ENCODE measurements at places on chromosomes 2 and 18.

- no peak for DNase-seq
Observed at GRCh38 chr18:73880387-73880786, 267.2 kb downstream of the FBXO15 start.

DNA sequence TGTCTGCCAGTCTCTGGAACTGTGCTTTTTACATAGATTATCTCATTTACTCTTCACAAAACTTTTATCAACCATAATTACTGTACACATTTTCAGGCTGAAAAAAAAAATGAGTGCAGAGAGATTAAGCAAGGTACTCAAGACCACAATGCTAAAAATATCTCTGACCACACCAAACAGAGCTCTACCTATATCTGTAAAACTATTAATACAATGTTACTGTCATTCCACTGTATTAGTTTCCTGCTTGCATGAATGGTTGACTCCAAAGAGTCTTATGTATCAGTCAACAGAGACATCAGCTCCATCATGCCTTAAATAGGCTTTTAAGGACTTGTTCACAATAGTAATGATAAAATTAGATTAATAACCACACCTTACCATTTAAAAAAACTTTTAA, 134.7 kb upstream of the CCDC150 start:
- no peak for DNase-seq

DNA sequence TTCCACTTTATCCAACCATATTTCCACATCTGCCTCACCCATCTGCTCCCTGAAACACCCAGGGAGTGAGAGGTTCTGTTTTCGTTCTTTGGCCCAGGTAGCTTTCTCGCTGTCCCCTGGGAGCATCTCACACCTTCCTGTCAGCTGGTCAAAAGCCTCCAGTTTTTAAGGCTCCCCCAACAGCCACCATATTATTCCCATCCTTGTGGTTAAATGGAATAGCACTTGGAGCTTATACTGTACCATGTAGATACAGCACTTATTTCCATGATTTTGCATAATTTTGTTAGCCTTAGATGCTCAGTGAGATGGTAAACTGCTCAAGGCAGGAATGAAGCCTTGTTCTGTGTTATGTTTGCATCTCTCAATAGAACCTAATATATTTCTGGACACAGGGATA, 58.5 kb upstream of the TMEM182 start:
- no peak for DNase-seq

DNA sequence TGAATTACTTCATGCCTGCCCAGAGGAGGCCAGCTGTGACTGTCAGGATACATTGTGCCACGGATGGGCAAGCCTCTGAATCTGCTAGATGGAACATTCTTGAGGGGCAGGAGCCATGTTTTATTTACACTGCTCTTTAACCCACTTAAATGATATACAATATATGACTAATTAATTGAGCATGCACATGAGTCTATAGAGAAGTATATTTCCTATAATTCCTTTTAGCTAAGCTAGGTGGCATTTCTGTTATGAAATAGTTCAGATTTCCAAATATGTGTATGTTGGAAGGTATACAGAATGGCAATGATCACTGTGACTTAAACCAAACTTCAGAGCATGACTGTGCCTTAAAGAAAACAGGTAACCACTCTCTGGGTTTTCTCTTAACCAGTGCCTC, 131.7 kb downstream of the RAB3GAP1 start:
- no peak for DNase-seq

DNA sequence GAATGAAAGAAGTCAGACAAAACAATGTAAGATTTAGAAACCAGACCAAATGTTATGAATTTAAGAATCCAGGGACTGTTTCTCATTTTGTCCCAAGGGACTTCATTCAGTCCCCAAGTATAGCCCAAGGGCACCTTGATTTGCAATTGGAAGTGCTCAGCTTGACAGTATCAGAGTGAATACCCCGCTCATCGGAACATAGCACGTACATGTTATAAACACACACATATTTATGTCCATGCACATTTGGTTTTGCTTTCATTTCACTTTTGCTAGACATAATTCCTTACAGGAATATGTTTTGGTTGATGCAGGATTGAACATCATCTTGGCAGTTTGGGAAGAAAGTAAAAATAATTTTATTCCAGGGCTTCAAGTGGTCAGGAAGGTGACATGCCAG, 100.2 kb downstream of the PID1 start:
- DNase-seq, result no peak

GRCh38 chr2:138447889-138448570, 53.5 kb upstream of the SPOPL start:
- no peak for DNase-seq

GRCh38 chr2:28629910-28630309, 121.7 kb upstream of the PPP1CB start:
- DNase-seq, result no peak

Measured in inflammatory macrophage treated with lipopolysaccharide for 1 hour (primary cell).